ENCODE measurements at places on chromosomes 3 and 15. TPM values are rescaled to one million over a fixed set of nuclear protein-coding genes. Genes with fewer than 3 reads are reported as not detected.

CYP1A2 gene
- total RNA-seq: not detected

SNURF gene
- total RNA-seq: 16.0 TPM

MYRIP gene
- not detected for total RNA-seq

SLC30A4 gene
- 3.3 TPM for total RNA-seq

CPEB1 gene
- not detected for total RNA-seq

PRTG gene
- not detected for total RNA-seq

PRSS50 gene
- not detected for total RNA-seq

GPR156 gene
- not detected for total RNA-seq

MRAS gene
- not detected for total RNA-seq

TGM4 gene
- total RNA-seq: not detected

HEMK1 gene
- 49.6 TPM for total RNA-seq

SNAPC5 gene
- total RNA-seq: 17.2 TPM

GREM1 gene
- total RNA-seq: not detected

FBXW12 gene
- not detected for total RNA-seq

ZNF660 gene
- total RNA-seq: not detected

MKRN3 gene
- total RNA-seq: 5.0 TPM

AMOTL2 gene
- total RNA-seq: not detected

GOLGA8T gene
- not detected for total RNA-seq

IL20RB gene
- total RNA-seq: 1.4 TPM

NR1I2 gene
- 0.20 TPM for total RNA-seq

ZBED2 gene
- total RNA-seq: 36.6 TPM

IMPG2 gene
- total RNA-seq: 0.25 TPM

HYKK gene
- 2.4 TPM for total RNA-seq

OCA2 gene
- total RNA-seq: not detected

GPR149 gene
- not detected for total RNA-seq

GAP43 gene
- total RNA-seq: not detected

CATSPER2 gene
- 4.7 TPM for total RNA-seq

REC114 gene
- not detected for total RNA-seq

PARL gene
- 47.6 TPM for total RNA-seq

NR2C2 gene
- 63.9 TPM for total RNA-seq

SPINK8 gene
- not detected for total RNA-seq

Measured in activated CD4-positive, alpha-beta memory T cell treated with anti-CD3 and anti-CD28 coated beads, Interleukin-2, amount 10 ng/mL, durations not matched to agents 7 days and 5 days (primary cell).